ENCODE measurements at places on chromosomes 13 and 19. TPM values are rescaled to one million over a fixed set of nuclear protein-coding genes. Genes with fewer than 3 reads are reported as not detected.

DNA sequence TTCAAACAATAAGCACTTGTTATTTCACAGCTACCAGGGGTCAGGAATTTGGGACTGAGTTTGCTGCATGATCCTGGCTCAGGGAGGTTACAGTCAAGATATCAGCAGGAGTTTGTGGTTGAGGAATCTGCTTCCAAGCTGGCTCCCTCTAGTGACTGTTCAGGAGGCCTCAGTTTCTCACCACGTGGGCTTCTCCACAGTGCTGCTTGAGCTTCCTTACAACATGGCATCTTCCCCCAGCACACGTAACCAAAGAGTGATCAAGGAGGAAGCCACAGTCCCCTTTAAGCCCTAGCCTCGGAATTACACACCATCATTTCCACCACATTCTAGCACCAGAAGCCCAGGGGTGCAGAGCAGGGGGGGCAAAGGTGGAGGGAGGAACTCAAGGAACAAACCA, 28.8 kb downstream of the CELF5 start:
- DNase-seq, result no peak

DNA sequence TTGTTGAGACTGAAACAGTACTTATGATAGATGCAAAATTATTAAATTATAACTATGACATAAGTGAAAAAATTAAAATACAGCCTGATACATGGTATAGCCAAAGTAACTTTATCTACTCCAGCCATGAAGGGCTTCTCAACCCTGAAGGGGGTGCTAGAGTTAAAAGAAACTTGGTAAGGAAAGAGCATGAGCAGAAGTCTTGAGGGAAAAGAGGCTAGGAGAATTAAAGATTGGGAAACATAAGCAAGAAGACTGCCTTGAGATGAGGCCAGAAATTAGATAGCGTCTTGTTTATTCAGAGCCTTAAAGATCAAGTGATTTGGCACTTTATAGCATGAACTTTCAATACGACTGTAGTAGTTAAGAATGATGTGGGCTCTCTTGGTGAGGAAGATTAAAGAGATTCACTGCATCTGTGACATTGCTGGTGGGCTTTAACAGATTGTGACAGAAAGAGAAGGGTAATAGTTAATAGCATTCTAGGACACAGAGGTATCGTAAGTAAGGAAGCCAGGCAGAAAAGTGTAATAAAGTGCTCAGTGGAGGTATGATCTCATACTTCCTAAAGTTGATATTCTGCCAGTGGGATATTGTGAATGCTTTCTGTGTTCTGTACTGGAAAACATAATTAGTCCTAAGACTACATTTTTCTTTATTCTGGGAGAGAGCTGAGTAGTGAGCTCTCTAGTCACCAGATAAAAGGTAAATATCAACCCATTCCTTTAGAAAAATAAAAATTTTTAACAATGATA, 385.4 kb upstream of the PRR20A start:
- DNase-seq, result no peak

- no peak for DNase-seq
Measured at GRCh38 chr13:73924607-73925006, 209.6 kb downstream of the KLF12 start.

DNA sequence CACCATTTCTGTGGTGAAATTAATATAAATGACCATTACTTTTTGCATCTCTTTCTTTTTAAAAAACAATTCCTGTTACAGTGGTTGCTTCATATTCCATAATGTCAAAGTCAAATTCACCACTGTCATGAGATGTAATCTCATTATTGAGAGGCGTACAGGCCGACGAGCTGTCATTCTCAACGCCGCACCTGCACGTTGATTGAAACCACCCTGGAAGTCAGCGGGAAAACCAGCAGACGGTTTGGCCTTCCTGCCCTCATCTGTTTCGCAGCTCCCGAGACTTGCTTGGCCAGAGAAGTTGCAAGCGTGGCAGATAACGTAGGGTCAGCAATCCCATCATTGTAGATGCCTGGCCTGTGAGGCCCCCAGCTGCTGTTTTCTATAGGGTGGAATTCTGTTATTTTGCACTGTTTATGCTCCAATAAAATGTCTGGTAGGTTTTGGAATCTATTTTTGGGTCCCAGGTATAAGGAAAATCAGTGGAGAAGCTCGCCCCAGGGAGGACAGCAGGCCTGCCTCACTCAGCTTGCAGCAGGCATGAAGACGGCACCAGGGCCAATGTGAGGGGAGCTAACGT, 153.4 kb downstream of the SOX1 start:
- DNase-seq, result no peak

Gene UQCR11
- 213 TPM for polyA plus RNA-seq

Gene NBEA
- 24.6 TPM for polyA plus RNA-seq

Data from BJ (cell line).